NCI-H1092 (cell line): ENCODE measurements at places on chromosomes 1 and 21.

- DNase-seq = no peak
These were observed 30.7 kb downstream of the CENPF start for GRCh38 chr1:214633686-214634085.

GRCh38 chr1:97385536-97386277, 535.1 kb downstream of the DPYD start:
- no peak for DNase-seq

- no peak for DNase-seq
These were observed 90.6 kb downstream of the TRIM11 start for GRCh38 chr1:228315945-228316588.

- DNase-seq = no peak
These were observed 628.4 kb upstream of the TMPRSS15 start for GRCh38 chr21:19031953-19032352.

DNA sequence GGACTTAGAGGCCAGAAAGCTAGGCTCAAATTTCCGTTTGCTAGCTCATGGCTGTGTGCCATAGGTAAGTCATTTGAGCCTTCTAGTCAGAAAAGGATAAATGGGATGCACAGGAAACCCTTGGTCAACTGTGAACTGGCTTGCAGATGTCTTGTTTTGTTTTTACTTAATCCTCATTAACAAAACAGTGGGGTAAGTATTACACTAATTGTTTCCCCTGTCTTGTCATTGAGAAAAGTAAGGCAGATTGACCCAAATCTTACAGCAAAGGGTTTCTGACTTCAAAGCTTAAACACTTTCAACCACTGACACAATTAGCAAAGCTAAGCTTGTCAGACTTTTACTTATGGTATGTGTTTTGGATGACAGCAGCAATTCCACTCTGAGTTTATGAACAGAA, 291.3 kb downstream of the NTNG1 start:
- DNase-seq = peak; percentile 11

DNA sequence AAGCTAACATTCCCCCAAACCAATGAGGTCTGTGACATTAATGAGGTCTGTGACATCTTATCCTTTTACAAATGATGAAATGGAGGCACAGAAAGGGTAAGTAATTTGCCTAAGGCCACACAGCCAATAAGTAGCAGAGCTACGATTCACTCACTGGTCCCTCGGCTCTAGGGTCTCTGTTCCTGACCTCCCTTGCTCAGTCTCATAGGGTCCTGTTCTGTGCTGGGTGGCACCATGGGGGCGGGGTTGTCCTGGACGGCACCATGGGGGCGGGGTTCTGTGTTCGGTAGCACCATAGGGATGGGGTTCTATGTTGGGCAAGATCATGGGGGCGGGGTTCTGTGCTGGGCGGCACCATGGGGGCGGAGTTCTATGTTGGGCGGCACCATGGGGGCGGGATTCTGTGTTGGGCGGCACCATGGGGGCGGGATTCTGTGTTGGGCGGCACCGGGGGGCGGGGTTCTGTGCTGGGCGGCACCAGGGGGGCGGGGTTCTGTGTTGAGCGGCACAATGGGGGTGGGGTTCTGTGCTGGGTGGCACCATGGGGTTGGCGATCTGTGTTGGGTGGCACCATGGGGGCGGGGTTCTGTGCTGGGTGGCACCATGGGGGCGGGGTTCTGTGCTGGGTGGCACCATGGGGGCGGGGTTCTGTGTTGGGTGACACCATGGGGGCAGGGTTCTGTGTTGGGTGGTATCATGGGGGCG, 55.6 kb downstream of the CLSTN1 start:
- DNase-seq = no peak

- no peak for DNase-seq
These were observed 27.3 kb downstream of the EIF4G3 start for GRCh38 chr1:21149430-21149854.

DNA sequence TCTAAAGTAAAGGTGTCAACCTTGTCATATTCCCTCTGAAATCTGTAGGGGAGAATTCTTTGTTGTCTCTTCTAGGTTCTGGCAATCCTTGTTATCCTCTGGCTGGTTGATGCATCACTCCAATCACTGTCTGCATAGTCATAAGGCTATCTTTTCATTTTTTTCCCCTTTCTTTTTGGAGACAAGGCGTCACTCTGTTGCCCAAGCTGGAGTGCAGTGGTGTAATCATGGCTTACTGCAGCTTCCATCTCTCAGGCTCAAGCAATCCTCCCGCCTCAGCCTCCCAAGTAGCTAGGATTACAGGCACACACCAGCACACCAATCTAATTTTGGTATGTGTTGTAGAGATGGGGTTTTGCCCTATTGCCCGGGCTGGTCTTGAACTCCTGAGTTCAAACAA, 12.9 kb downstream of the DPYD start:
- DNase-seq = no peak

DNA sequence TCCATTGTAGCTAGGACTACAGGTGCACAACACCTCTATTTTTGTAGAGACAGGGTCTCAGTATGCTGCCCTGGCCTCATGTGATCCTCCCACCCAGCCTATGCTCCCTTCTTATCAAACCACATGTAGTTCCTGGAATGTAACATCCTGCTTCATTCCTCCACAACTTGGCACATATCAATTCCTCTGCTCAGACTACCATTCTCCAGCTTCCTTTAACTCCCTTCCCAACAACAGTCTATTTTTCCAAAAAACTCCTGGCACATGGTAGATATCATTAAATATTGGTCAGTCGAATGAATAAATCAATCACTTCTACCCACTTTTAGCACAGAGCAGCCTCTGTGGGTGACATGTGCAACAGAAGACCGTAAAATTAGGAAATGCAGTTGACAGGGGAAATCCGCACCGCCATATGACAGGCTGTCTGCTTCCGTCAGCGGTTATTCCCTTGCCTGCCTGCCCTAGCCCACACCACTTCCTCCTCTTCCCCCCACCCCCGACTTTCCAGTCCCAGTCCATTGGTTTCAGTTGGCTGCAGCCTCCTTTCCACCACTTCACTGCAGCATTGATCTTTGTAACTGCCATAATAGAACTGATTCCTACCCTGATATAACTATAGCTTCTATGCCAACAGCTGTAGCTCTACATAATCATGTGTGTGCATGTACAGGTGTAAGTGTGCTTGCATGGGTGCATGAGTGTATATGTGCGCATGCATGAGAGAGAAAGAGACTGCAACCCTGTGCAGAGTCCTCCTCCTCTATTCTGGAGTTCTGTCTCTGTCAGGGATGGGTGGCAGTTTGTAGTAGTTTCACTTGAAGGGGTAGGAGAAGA, 6.8 kb upstream of the AKR1A1 start:
- DNase-seq = no peak

GRCh38 chr21:19850157-19850556, 1148.1 kb upstream of the NCAM2 start:
- no peak for DNase-seq

GRCh38 chr1:214429951-214430770, 121.2 kb downstream of the PTPN14 start:
- DNase-seq = no peak

DNA sequence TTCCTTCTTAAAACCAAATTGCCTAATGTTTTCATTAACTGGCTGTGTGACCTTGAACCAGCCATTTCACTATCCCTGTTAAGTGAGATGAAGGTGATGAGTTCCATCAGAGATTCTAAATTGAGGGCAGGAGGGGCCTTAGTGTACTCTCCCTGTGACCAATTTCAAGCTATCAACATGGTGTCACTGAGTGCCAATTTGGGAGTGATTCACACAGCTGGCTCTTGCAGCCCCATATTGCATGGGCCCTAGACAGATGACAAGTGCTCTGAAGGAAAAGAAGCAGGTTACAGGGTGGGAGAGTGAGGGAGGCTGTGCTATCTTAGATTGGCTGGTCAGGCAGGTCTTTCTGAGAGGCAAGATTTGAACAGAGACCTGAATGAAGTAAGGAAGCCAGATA, 13.0 kb upstream of the TACSTD2 start:
- no peak for DNase-seq
